ENCODE measurements at places on chromosomes 7 and 10.

DNA sequence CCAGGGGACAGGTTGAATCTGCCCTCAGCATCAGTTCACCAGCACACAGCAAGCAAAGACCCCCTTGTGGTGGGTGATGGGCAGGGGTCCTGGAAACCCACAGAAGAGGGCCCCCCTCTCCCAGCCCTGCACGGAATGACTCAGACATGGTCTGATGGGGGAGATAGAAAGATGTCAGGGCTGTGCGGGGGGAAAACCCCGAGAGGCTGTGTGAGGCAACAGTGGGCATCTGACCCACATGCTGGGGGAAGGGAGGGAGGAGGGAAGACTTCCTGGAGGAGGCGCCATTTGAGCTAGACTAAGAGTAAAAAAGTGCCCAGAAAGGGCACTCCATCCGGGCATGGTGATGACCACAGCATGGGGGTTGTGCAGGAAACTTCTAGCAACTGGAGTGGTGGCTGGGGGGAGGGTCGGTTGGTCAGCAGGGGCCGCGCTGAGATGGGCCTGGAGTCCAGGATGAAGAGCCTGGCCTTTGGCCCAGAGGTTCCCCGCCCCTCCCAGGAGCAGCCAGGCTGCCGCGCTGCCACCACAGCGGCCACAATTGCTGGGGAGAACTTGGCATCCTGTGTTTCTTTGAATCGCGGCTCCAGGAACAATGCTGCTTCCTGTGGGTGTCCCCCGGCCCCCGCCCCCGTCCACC lies 2.5 kb downstream of the LFNG start:
- DNase-seq, result no peak

DNA sequence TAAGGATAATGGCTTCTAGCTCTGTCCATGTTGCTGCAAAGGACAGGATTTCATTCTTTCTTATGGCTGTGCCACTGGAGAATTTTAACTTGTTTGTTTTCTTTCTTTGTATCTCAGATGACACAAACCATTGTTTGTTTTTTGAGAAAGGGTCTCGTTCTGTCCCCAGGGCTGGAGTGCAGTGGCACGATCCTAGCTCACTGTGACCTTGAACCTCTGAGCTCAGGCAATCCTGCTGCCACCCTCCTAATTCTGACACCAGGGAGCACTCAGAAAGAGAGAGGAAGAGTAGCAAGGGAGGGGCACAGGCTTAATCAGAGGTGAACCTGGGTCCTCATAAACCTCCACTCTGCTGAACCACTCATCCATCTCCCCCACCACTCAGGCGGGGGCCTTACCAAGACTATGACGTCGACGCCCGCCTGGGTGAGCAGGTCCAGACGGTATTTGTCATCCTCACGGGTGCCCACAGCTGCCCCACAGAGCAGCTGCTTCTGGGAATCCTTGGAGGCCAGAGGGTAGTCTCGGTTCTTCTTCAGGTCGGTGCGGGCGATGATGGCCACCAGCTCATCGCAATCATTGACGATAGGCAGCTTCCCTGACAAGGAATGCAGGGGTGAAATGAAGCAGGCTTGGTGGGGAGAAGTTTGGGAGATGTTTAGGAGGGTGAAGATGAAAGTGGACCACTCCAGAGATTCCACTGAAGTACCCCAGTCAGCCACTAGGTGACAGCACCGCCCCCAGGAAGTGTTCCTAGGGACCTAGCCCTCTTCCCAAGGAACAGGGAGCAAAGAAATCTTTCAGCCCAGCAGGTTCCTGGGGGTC lies 11.6 kb downstream of the IMPDH1 start:
- no peak for DNase-seq

GRCh38 chr7:91302794-91303193 lies 38.6 kb downstream of the FZD1 start:
- DNase-seq, result no peak

- no peak for DNase-seq
Observed at GRCh38 chr7:112161253-112162141, 44.7 kb downstream of the DOCK4 start.

- DNase-seq, result no peak
Observed at GRCh38 chr10:21740989-21741388, 207.0 kb downstream of the MLLT10 start.

GRCh38 chr7:7662527-7662926 lies 22.0 kb downstream of the UMAD1 start:
- DNase-seq, result no peak

GRCh38 chr10:131231965-131232541 lies 79.5 kb downstream of the TCERG1L start:
- no peak for DNase-seq

Data from AG04450 (cell line).